Ecto neural progenitor cell (in vitro differentiated cells): ENCODE measurements at places on chromosomes 1 and 21.

- no peak for DNase-seq
Observed at GRCh38 chr1:228309326-228310067, 97.1 kb downstream of the TRIM11 start.

DNA sequence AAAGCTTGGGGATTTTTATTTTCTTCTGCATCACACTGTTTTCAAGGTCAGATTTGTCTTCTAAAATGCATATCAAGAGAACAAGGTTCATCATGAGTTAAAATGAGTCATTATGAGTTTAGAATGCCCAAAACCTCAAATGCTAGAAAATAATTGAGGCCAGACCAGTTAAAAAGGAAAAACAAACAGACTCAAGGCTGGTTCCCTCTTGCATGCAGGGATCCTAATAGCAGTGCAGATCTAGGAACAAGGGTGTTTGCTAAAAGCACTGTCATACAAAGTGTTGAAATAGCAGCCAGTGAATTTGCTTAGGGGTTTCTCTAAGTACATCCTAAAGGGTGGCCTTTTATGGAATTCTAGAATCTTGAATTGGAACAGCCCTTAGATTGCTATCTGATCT is 15.3 kb downstream of the BEND5 start:
- DNase-seq = no peak

DNA sequence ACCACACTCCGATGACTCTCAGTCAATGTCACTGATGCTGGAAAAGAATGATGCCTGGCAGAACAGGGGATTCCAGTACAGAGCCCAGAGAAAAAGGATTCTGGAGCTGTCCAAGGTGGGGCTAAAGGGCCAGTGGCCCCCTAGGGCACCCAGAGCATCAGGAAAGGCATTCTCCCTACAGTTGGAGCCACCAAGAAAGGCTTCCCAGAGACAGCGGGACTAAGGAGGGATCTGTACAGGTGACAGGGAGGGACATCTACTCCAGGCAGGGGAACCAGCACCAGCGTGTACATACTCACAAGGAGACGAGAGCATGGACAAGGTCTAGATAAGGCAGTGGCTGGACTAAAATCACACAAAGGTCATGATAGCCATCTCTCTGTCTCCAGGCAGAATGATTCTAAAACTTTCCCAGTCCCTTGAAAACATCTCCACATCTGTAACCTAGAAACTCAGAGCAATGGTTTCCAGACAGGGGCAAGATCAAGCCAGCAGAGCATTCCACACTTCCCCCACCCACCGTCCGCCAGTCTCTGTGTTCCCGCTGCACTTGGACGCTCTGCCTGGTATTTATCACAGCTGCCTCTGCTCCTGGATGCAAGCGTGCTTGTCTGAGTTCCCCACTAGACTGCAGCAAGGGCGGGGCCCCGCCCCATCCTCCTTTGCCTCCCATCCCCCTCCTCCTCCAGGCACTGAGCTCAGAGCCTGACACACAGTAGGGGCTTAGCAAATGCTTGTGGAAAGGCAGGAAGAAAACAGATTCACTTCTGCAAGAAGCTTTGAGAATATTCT is 111.6 kb upstream of the ZC3H12A start:
- peak; percentile 67 for DNase-seq

DNA sequence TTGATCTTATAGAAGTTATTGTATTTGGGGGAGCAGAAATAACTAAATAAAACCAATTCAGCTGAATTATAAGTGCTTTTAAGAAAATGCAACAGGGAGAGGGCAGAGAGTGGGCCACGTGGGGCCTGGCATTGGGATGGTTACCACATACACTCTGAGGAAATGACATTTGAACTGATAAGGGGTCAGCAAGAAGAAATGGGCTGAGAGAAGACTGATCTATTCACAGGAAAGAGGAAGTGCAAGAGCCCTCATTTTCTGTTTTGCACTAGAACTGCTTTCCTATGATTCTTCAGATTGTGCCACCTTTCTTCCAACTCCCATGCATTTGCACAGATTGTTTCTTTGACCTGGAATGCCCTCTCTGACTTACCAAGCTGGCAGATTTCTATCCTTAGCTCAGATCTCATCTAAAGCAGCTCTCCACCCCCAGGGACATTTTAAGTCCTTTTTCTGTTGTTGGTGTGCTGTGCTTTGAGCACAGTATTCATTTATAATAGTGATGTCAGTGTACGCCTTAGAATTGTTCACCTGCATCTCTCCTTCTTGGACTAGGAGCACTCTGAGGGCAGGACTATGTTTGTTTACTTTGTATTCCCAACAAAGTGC is 115.9 kb downstream of the FGGY start:
- DNase-seq = no peak

DNA sequence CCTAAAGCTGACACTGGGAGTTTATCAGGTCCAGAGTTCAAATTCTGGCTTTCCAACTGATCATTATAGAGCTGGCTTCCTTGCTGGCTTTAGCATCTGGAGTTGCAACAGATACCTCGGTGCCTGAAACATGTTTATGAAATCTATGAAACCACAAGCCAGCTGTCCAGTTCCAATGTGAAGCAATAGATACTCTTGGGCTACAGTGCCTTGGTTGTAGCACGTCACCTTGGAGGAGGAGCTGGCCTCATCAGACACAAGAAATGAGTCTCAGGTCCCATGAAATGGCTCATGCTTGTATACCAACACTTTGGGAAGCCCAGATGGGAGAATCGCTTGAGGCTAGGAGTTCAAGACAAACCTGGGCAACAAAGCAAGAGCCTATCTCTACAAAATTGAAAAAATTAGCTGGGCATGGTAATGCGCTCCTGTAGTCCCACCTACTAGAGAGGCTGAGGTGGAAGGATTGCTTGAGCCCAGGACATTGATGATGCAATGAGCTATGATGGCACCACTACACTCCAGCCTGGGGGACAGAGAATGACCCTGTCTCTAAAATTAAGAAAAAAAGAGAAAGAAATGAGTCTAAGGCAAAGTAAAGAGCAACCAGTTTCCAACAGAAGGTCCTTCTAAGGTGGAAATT is 132.5 kb upstream of the ZNF648 start:
- no peak for DNase-seq

GRCh38 chr21:38796424-38796823 is 9.3 kb upstream of the ETS2 start:
- no peak for DNase-seq

DNA sequence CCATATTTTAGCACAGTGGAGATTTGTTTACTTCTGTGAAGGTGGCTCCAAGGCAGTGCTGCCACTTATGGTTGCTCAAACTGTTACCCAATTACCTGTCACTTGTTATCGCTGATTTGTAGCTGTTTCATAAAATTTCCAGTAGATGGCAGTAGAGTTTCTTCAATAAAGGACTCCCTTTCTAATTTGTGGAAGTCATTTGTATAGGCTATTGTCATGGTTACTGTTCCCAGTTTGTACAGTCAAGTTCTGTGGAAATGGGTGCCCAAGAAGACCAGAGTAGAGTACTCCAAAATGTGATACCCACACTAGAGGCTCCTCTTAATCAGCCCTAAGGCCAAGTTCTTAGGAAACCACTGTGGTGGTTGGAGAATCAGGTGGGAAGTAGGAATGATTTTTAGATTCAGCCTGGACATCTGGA is 186.1 kb downstream of the CLEC20A start:
- DNase-seq = no peak

- no peak for DNase-seq
Observed at GRCh38 chr1:67097305-67097704, 37.5 kb downstream of the C1orf141 start.

GRCh38 chr1:18343581-18343980 is 137.1 kb upstream of the KLHDC7A start:
- DNase-seq = no peak

GRCh38 chr21:43269440-43269839 is 100.6 kb downstream of the CRYAA start:
- DNase-seq = no peak

DNA sequence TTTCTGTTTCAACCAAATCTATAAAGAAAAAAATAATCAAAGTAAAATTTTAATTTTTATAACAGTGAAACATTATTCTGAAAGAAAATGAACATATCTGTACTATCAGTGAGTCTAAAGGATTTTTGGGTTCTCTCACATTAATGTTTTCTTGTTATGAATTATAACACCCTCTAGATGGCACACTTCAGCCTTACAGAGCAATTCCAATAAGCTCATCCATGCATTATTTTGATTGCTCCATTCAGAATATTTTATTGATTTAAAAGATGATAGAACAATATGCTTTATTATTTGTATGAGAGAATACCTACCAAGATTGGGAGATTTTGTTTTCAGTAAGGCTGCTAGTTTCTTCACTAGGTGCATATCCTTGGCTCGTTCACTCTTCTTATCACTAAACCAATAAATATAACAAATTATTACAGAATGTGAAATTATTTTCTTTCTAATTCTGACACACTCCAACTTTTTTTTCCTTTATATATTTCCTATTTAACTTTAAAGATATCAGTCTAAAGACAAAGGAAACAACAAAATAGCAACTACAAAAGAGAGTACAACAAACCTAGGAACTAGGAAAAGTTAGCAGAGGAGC is 82.4 kb downstream of the RAB3GAP2 start:
- DNase-seq = no peak

- DNase-seq = no peak
Observed at GRCh38 chr1:159906960-159907359, 7.0 kb upstream of the CFAP45 start.

GRCh38 chr1:20477348-20478056 is 8.5 kb downstream of the CAMK2N1 start:
- no peak for DNase-seq

DNA sequence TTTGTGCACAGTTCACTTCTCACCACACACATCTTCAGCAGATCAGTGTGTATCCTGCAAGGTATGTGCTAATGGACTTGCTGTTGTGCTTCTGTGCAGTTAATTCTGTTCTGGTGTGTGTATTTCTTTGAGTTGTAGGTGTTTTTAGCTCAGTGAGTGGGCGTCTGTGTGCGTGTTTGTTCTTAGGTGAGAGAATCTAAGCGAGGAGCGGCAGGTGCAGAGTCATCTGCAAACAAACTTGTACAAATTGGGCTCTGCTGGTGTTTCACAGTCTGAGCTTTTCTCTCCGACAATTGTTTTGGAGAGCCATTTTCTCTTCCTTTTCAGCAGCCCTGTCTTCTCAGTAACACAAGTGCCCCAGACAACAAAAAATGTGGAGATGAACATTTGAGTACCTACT is 43.6 kb downstream of the ACP6 start:
- no peak for DNase-seq

DNA sequence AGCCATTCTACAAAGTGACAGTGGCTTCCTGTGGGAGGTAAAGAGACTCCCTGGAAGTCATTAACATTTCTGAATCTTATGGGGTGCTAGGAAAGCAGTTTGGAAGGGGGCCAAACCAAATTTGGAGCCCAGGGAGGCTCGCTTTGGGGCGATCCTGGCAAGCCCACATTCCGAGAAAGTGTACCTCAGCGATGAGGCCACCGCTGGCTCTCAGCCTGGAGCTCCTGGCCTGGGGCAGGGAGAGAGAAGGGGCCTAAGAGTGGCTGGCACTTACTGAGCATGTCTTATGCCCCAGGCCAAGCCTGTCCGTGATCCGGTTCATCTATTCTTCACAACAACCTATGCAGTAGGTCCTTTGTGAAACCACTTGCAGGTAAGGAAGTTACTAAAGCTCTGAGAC is 98.8 kb downstream of the CCDC185 start:
- no peak for DNase-seq

DNA sequence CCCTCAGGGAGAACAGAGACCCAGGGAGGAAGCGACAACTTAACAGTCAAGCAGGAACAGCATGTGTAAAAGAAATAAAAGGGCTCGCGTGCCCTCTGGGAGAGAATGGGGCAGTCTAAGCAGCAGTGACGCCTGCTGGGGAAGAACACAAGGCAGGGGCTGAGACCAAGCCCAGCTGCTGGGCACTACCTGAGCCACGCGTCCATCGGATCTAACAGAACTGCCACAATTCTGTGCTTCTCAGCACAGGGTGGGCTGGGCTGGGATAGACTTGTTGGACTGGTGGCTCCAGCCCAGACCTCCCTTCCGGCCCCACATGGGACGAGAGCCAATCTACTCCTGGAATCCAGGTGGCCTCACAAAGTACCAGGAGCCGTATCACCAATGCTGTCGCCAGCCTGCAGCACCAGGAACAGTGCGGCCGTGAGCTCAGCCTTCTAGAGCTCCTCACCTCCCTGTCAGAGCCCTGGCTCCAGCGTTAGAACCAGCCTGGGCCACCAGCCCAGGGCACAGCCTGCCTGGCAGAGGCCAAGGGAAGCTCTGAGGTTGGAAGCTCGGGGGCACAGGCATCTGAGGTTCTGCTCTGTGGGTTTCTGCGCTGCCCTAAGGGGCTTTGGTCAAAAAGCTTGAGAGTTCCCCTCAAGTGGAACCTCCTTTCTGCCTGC is 7.4 kb downstream of the LRRC47 start:
- no peak for DNase-seq

GRCh38 chr1:154174654-154175053 is 17.2 kb downstream of the TPM3 start:
- DNase-seq = no peak

GRCh38 chr1:183374825-183375224 is 43.4 kb downstream of the NMNAT2 start:
- no peak for DNase-seq

GRCh38 chr1:226664413-226665101 is 74.5 kb downstream of the ITPKB start:
- no peak for DNase-seq

GRCh38 chr1:229841230-229841629 is 215.2 kb downstream of the URB2 start:
- DNase-seq = no peak

- DNase-seq = no peak
Observed at GRCh38 chr1:165481820-165482532, 37.0 kb upstream of the RXRG start.

- no peak for DNase-seq
Observed at GRCh38 chr1:186730951-186731729, 50.9 kb upstream of the PTGS2 start.

DNA sequence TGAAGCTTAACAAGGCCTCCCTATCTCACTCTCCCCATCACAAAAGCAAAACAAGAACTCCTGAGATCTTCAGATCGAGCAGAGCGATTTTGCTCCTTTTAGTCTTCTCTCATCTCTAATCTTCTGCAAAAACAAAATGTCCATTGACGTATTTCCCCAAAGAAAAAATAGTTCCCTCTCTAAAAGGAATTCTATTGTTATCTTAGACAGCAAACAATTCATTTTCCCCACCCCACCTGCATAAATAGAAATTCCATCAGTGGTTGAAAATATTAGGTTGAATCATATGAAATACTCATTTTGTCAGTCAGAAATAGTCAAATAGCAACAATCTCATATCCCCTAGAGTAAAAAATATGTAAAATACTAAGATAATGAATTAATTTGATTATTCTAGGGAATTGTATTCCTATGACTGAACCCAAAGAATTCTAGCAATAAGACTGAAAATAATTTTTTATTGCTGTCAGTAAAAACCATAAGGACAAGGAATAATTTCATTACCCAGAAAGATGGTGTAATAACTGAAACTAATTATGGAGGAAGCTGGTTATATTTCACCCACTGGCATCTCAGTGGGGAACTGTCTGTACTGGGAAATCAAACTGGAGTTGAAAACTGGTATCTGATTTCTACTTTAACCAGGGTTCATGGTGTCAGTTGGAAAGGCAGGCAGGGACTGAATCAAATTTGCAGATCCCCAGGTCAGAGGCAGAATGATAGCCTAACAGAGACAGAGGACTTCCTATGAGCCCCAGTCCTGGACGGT is 51.3 kb downstream of the RHOU start:
- DNase-seq = no peak

- DNase-seq = no peak
Observed at GRCh38 chr21:43323244-43324005, 103.5 kb downstream of the SIK1 start.
